ENCODE measurements at places on chromosomes 6 and 20.
A peak's percentile ranks its signal among the peaks of the same experiment; 100 is the strongest.

GRCh38 chr6:109448615-109449014, 7.0 kb downstream of the MICAL1 start:
- DNase-seq = no peak

DNA sequence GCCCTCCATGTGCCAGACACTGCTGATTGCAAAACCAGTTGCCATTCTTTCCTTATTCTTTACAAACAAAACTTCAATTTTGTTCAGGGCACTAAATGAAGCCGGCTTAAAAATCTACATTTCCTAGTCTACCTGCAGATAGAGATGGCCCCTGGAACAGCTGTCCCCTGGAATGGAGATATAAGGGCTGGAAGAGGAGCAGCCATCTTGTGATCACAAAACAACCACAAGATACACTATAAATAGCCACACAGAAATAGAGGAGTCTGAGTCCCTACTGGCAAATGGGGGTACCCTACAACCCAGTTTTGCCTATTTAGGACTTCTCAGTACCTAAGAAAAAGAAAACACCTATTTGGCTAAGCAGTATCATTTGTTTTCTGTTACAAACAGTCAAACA, 115.9 kb upstream of the BEND6 start:
- no peak for DNase-seq

- no peak for DNase-seq
Observed at GRCh38 chr6:9401960-9402359, 966.6 kb upstream of the SLC35B3 start.

GRCh38 chr6:16442031-16442430, 203.6 kb downstream of the GMPR start:
- no peak for DNase-seq

DNA sequence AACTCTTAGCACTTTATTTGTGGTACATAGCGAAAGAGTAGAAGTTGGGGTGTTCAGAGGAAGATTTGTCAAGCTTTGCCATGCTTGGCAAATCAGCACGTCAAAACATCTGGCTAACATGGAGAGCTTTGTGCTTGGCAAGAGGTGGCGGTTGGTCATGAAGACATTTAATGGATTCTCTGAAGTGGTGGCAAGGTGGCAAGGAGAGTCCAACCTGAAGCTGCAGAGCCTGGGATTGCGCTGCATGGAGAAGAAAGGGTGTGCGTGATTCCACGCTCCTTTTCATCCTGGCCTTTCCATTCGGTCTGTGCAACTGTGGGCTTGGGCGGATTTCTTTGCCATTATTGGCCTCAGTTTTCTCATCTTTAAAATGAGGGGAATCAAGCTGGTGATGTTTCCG, 3.1 kb downstream of the PYGB start:
- DNase-seq = no peak

DNA sequence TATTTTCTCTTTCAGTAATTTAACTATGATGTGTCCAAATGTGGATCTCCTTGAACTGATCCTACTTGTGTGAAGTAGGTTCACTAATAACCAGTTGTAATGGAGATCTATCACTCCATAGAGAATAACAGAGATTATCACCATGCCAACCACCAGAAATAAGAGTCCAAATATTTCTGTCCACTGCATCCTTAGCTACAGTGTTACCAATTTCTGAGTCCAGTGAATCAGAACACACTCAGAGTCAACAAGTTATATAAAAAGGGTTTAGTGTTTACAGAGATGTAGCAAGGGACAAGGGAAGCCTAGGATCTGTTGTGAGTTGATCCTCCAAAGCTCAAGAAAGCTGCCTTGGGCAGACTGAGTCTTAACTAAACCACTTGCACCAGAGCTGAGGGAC, 882.8 kb downstream of the TBC1D32 start:
- DNase-seq = no peak

GRCh38 chr6:151027295-151027747, 161.8 kb downstream of the MTHFD1L start:
- no peak for DNase-seq

GRCh38 chr6:149246691-149247384, 70.7 kb upstream of the TAB2 start:
- DNase-seq = no peak

DNA sequence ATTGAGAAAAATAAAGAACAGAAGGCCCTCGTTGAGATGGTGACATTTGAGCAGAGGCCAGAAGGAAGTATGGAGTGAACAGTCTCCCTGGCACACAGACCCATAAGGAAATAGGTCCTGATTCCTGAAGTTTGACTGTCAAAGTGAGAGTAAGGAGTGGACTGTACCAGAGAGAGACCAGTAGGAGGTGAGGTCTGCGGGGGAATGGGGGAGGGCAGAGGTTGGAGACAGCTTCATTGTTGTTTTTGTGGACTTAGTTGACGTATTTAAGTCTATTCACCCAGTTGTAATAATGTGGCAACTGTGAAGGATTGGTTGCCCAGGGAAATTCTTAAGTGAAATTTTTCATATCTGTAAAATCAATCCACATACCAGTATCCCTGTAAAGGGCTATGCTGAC, 110.7 kb downstream of the TFAP2B start:
- no peak for DNase-seq

DNA sequence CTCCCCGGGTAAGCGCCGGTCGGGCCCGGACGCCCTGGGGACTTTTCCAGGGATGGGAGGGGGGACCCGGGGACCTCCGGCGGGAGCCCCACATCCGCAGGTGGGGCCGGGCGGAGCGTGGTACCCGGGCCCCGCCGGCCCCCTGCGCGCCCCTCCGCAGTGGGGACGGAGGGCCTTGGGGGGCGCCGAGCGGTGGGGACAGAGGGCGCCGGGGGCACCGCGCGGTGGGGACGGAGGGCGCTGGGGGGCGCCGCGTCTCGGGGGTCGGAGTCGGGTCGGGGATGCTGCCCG, 270 bp downstream of the PLEKHG1 start:
- DNase-seq = no peak

DNA sequence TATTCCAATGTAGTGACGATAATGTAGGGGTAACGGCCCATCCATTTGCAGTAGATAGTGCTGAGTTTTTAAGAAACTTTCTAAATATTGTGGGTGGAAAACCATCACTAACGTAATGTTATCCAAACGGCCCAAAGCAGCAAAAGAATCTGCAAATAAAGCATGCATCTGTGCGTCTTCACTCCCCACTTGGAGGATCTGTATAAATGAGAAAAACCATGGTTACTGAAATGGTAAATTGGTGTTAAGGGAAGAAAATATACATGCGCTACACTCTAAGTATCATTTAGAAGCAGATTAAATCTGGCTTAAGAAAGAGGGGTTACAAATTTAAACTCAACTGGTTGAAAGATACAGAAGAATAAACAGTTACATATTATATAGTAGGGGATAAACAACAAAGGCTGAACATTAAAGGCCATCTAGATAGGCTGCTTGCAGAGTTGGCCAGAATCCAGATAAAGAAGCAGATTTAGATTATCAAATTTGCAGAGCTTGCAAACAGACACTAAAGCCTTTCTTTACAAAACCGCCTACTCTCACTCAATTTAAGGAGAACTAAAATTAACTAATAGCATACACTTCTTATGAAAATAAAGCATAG, 93.3 kb downstream of the SESN1 start:
- DNase-seq = no peak

DNA sequence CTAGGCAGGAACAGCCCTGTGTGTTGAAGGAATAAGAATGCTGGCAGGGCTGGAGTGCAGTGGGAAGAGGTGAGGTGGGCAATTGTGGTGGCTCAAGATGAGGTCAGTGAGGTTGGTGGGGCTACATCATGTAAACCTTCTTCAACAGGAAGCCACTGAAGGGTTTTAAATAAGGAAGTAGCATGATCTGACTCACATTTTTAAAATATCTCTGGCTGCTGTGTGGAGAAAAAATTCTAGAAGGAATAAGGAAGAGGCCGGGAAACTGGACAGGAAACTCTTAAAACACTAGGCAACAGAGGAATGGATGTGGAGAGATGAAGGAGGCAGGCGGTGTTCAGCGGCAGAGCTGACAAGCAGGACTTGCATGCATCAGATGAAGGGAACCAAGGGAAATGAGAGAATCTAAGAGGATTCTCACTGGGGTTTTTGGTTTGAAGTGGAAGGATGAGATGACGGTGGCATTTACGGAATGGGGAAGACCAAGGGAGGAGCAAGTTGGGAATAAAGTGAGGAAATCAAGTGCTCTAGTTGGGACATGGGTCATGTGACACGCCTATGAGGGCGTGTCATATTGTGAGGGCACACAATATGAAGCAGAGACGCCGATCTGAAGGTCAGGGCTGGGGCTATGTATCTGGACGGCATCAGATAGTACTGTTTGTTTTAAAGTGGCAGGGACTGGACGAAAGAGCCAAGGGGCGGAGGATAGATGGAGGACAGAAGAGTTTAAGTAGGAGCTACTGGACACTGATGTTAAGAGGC, 18.2 kb downstream of the TMEM242 start:
- peak; percentile 32 for DNase-seq

DNA sequence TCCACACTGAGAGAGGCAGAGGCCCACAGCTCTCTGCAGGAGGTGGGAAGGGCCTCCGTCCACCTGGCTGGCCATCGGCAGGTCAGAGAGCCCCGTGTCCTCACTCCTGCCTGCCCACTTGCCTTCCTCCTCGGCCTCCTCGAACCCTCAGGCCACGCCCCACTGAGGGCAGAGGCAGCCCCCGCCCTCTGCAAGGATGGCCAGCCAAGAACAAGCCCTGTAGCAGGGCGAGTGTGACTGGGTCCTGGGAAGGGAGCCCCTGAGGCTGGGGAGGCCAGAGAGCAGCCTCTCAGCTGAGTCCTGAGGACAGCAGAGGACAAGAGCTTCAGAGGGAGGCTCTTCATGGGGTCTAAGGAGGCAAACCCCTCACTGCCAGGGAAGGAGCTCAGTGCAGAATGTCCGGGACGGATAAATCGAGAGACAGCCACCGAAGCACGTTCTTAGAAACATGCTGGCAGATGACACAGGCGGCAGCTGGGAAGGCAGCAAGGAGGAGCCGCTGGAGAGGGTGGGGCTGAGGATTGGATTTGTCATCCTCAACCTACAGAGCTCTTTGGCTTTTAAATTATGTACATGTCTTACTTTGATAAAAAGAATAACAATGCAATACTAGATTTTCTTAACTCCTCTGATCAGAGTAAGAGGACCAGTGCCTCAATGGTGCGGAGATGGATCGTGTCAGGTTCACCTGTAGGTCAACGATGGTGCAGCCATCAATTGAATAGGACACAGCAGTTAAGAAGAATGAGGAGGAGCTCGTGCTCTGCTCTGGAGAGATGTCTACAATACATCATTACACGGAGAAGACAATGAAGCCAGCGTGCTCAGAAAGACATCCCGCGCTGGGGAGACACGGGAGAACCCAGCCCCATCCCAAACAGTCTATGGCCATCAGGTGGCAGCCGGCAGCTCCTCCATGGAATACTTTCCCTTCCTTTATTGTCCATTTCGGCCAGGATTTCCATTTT, 53.0 kb downstream of the GNAS-AS1 start:
- DNase-seq = no peak

DNA sequence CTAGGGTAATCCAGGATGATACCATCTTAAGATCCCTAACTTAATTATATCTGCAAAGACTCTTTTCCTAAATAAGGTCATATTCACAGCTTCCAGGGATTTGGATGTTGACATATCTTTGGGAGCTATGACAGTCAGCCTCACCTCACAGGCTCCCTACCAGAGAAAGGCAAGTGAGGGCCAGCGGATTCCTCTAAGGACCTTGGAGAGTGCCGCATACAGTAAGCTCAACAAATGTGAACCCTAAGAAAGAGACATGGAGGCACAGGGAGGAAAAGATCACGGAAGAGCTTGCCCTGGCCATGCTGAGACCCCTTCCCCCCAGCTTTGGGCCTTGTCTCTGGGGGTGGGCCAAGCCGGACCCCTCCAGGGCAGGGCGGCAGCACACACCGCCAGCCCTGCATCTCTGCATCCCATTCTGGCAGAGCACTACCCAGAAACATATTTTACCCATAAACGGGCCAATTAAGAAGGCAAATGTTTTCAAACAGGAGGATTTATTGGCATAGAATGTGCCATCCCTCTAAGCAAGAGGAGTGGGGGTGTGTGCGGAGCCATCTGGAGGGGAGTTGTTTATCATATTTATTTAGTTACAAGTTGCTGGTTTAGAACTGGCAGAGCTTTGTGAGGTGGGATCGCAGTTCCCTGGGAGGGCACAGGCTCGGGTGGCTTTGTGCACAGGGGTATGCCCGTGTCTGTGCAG, 55.4 kb downstream of the CHMP4B start:
- DNase-seq = no peak

DNA sequence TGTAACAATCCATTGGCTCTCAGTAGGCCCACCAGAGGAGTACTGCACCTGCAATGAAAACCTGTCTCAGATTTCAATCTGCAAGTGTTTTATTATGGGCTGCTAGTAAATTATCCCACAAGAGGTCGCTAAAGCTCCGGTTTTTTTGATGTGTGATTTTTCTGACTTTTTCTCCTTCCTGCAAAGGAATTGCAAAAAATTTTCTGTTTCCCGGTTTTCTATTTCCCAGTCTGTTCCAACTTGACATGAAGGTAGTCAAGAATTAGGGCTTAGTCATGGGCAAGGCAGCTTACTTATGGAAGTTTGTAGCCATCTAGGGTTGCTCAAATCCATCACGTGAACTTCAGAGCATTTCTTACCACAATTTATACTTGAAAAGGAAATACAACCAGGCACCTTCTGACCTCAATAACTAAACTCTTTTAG, 38.5 kb upstream of the AHI1 start:
- peak; percentile 94 for DNase-seq

DNA sequence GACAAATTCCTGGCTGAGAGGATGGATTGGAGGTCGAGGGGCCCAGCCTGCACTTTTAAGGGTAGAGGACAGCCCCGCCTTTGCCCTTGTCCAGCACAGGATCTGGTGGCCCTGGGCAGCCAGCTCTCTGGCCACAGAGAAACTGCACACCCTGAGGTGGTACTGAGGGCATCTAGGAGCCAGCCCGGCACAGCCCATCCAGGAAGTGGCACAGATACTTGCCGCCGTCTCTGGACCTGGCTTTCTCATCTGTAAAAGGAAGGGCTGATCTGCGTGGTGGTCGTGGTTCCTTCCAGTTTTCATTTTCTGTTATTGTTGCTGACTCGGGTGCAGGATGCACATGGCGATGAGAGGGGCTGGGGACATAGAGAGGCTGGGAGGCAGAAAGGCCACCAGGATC, 16.0 kb upstream of the SLC22A7 start:
- DNase-seq = no peak

- DNase-seq = no peak
Observed at GRCh38 chr6:7473805-7474719, 67.4 kb upstream of the DSP start.

- DNase-seq = peak; percentile 28
Observed at GRCh38 chr20:51116765-51117686, 94.1 kb upstream of the KCNG1 start.

- DNase-seq = peak; percentile 62
Observed at GRCh38 chr6:105045526-105045925, 88.6 kb downstream of the LIN28B start.

GRCh38 chr6:5435449-5435848, 174.1 kb downstream of the FARS2 start:
- DNase-seq = peak; percentile 75

GRCh38 chr6:89208551-89208950, 8.6 kb downstream of the GABRR1 start:
- no peak for DNase-seq

DNA sequence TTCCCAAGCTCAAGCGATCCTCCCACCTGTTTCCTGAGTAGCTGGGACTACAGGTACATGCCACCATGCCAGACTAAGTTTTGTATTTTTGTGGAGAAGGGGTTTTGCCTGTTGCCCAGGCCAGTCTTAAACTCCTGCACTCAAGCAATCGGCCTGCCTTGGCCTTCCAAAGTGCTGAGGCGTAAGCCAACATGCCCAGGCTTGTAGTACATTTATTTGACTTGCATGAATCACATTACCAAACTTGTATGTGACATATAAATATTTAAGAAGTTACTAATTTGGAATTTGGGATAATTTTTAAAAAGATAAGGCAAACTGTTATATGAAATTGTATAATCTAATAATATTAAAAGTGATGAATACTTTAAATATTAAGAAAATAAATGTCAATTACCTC, 157.6 kb downstream of the MCHR2 start:
- no peak for DNase-seq

Data from fibroblast of skin of abdomen (primary cell).